ENCODE measurements at places on chromosomes 6 and 20. TPM values are rescaled to one million over a fixed set of nuclear protein-coding genes. Genes with fewer than 3 reads are reported as not detected.

Gene ARFGAP1
- 42.6 TPM for total RNA-seq

GRCh38 chr6:30683183-30683979 is 3.1 kb downstream of the PPP1R18 start:
- DNase-seq = no peak

DNA sequence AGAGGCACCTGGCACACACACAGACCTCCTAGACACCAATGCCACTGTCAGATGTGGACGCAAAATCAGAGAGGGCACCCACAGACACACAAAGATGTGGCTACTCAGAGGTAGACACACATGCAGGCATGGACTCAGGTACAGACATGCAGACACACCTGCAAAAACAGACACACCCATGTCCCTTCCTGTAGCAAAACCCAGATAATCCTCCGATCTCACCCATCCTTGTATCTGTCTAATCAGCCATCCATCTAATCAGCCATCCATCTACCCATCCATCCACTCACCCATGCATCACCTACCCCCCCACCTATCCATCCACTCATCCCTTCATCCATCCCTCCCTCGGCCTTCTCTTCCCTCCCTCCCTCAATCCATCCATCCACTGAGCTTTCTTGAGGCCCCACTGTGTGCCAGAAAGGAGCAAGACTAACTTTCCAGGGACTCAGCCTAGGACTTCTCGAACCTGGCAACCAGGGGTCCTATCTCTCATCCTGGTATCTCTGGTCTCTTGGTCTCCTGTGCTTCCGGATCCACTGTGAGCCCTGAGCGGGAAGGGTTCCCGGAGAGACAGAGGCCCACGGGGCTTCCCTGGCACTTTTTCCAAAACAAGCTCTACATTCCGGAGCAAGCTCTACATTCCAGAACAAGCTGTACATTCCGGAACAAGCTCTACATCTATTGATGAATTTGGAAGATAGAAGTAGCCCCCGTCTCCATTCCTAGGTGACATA is 1.1 kb upstream of the TGM2 start:
- DNase-seq = no peak

- DNase-seq = no peak
These were observed 194.2 kb downstream of the PRL start for GRCh38 chr6:22102671-22103070.

Measured in left lobe of liver (tissue), 2 donors.